ENCODE measurements at places on chromosomes 11 and 22.
A peak's percentile ranks its signal among the peaks of the same experiment; 100 is the strongest.

GRCh38 chr11:116172851-116173250 lies 599.9 kb downstream of the BUD13 start:
- DNase-seq: no peak

DNA sequence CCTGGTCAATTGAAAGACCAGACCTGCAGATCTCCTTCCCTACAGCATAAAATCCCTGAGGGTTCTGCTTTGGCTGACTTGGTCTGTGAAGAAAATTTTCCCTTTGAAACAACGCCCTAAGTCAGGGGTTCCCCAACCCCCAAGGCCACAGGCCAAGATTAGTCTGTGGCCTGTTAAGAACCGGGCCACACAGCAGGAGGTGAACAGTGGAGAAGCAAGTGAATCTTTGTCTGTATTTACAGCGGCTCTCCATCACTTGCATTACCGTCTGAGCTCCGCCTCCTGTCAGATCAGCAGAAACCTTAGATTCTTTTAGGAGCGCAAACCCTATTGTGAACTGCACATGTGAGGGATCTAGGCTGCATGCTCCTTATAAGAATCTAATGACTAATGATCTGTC lies 38.2 kb downstream of the CCDC83 start:
- DNase-seq: peak; percentile 29

DNA sequence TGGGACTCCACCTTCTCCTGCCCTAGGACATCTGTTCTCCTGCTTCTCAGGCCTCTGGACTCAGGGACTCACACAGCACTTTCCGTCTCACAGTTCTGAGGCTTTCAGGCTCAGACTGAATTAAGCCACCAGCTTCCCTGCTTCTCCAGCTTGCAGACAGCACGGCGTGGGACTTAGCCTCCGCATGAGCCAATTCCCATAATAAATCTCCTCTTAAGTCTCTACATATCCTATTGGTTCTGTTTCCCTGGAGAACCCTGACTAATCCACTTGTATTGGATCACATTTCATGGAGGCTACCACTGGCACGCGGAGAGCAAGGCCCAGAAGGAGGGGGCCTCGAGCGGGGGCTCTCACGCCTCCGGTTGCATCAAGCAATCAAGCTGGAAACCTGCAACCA lies 1313.6 kb downstream of the TBC1D22A start:
- no peak for DNase-seq

DNA sequence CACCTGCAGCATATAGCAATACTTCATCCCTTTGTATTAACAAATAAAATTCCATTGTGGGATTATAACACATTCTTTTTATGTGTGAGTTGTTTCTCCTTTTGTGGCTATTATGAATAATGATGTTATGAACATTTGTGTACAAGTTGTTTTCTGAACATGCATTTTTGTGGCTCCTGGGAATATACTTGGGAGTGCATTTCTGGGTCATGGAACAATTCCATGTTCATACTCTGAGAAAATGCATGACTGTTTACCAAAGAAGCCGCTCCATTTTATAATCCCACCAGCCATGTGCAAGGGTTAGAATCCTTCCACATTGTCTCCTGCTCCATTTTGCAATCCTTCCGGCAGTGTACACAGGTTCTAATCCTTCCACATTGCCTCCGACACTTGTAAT lies 713.8 kb downstream of the TBC1D22A start:
- no peak for DNase-seq

GRCh38 chr11:119865661-119866156 lies 136.7 kb upstream of the NECTIN1 start:
- DNase-seq: no peak

DNA sequence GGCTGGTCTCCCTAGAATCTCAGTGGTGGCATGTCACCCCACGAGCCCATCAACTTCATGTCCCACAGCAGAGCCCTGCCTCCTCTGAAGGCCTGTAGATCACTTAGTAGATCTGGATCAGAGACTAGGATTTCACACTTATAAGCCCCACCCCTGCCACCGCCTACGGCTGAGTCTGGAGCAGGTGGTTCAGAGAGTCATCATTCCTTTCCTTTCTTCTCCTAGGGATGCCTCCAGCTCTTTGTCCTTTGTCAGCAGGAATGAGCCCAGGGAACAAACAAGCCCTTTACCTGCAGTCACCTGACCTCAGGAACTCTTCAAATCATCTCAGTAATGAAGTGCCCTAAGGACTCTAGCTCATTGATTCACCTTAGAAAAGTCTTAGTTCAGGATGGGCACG lies 37.8 kb downstream of the SCGB1A1 start:
- peak; percentile 45 for DNase-seq

- no peak for DNase-seq
These were observed 75.0 kb upstream of the PRODH start for GRCh38 chr22:19011075-19011474.

DNA sequence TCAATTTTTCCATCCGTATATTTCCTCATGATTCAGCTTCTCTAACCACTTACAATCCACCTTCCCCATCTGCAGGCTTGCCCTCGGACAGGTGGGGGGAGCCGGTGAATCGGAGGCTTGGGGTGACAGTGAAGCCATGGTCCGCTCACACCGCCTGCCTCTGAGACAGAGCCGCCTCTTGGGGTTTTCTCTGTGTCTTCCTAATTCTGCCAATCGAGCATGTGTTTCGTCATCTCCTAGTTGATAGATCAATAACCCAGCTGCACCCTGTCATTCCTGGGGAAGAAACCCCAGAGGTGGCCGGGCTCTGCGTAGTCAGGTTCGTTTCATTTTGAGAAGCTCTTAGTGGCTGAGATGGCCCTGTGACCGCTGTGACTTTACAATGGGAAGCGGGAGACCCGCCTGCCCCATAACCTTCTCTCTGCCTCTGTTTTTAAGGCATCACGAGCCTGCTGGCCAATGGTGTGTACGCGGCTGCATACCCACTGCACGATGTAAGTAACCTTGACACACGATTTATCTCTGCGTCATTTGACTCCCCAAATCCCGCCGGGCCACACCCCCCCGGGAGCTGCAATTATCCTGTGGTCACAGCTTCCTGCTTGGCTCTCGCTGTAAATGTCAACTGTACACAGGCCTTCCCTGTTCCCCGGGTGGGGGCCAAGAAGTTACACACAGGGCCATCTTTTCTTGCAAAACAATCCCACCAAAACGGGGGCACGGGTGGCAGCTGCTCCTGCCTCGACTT lies 33.3 kb downstream of the ANO1 start:
- peak; percentile 43 for DNase-seq

- DNase-seq: no peak
These were observed 3.4 kb upstream of the KREMEN1 start for GRCh38 chr22:29069463-29069862.

GRCh38 chr11:121119440-121119839 lies 18.4 kb downstream of the TECTA start:
- DNase-seq: no peak

All from GM23338 (cell line).